Activated CD8-positive, alpha-beta memory T cell treated with anti-CD3 and anti-CD28 coated beads for 48 hours (primary cell): ENCODE measurements at places on chromosomes 11 and 22.

GRCh38 chr22:47645450-47645914 is 883.0 kb downstream of the TBC1D22A start:
- no peak for DNase-seq

GRCh38 chr11:65251476-65251875 is 10.3 kb upstream of the POLA2 start:
- DNase-seq, result no peak

- no peak for DNase-seq
Observed at GRCh38 chr11:58027341-58027740, 3.4 kb upstream of the OR6Q1 start.

DNA sequence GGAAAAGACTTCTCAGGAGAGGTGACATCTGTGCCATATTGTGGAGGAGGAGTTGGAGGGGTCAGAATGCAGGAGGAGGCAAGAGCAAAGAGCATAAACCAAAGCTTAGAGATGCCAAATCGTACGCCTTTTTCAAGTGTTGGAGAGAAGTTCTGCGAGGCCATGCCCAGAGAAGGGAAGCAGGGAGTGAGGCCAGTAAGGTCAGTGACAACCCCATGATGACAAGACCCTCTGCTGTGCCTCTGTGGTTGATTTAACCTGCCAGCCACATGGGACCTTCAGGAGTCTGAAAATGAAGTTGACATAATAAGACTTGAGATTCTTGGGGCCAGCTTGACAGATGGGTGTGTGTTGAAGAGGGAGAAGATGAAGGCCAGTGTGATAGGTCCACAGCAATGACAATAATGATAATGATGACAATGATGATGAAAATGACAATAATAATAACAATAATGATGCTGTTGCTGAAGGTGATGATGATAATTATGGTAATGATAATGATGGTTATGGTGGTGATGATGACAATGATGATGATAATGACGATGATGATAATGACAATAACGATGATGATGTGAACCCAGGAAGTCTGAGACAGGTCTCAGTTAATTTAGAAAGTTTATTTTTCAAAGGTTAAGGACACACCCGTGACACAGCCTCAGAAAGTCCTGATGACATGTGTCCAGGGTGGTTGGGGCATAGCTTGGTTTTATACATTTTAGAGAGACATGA is 152.6 kb upstream of the B3GAT1 start:
- no peak for DNase-seq

DNA sequence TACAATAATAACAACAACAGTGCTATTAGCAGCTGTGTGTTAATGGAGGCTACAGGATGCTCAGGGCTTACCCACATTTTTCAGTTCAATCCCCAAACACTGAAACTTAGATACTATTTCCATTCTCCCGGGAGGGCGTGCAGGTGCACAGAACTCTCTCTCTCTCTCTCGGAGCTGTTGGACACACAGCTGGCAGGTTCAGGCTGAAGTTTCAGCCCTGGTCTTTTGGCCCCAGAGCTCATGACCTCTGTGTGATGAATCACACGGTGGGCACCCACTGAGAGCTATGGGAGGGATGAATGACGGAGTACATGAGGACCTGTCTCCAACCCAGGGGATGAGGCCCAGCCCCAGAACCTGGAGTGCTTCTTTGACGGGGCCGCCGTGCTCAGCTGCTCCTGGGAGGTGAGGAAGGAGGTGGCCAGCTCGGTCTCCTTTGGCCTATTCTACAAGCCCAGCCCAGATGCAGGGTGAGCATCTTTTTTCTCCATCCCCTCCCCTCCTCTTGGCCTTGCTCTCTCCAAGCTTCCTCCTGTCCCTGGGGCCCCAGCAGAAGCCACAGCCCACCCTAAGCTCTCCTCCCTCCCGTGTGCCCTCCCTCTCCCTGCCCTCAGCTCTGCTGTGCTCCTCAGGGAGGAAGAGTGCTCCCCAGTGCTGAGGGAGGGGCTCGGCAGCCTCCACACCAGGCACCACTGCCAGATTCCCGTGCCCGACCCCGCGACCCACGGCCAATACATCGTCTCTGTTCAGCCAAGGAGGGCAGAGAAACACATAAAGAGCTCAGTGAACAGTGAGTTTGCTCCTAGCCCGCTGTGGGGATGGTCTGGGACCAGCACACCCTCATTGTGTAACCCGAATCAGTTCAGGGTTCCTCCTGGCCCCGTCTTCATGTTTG is 16.9 kb downstream of the CSF2RB start:
- no peak for DNase-seq

GRCh38 chr11:69156235-69156639 is 502 bp downstream of the SMIM38 start:
- no peak for DNase-seq
